Calu3 (cell line): ENCODE measurements at places on chromosomes 12 and 14. TPM values are rescaled to one million over a fixed set of nuclear protein-coding genes. Genes with fewer than 3 reads are reported as not detected.

GRCh38 chr12:66268562-66268961 lies 33.7 kb upstream of the HELB start:
- H3K27me3 ChIP-seq: no peaks in the 10 kb centered on the region
- no peaks in the 10 kb centered on the region for H3K36me3 ChIP-seq
- H3K27ac ChIP-seq: no peak overlapping the region
- DNase-seq: no peak
- no peaks in the 10 kb centered on the region for H3K4me1 ChIP-seq

DNA sequence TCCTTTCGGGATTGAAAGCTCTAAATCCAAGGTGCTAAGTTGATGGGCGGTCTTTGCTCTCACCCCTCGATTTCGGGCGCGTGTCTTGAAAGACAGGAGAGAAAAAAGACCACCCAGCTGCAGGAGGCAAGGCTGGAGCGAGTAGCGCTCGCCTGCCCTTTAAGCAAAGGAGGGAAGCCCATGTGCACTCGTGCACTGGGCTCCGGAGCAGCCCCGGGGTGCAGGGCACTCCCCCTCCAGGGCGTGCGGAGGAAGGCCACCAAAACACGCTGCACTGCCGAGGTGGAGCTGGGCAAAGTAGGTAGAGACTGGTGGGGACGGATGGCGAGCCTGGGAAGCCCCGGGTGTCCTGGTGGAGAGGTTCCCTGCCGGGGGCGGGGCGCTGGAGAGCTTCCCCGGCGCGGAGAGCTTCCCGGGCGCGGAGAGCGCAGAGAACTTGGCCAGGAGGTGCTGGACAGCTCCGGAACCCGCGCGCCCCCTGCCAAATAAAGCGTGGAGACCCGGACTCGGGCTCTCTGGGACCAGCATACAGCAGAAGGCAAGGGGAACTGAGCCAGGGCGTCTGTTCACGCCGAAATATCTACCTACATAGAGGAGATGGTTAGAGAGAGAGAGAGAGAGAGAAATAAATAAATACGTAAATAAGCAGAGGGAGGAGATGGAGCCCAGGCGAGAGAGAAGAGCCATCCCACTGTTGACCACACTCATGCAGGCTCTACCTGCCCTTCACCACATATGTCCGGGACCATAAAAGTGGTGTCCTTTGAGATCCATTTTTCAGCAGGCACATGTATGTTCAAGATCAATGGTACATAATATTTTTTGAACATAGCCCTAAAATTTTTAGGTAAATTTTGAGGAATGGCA lies 662 bp upstream of the NELL2 start:
- no peak overlapping the region for H3K27ac ChIP-seq
- peak overlapping the region; percentile 90 for H3K4me3 ChIP-seq
- peaks cover 4% of the 10 kb centered on the region for H3K36me3 ChIP-seq
- H3K27me3 ChIP-seq: peaks cover 49% of the 10 kb centered on the region

DNA sequence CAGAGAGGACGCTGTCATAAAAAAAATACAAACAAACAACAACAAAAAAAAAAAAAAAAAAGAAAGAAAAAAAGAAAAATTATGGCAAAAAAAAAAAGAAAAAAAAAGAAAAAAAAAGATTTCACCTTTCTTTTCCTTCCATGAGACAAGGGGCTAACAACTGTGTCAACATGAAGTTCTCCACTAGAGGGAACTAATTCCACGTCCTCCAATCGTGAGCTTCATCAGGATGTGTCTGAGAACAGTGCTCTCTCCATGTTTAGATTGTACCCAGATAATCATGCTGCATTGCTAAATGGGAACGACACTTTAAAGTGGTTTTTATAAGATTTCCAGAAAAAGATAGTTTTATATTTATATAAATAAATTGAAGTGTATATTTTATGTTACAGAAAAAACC lies 96.2 kb upstream of the PTPRB start:
- no peak overlapping the region for H3K4me3 ChIP-seq
- H3K27ac ChIP-seq: no peak overlapping the region
- peaks cover 10% of the 10 kb centered on the region for H3K4me1 ChIP-seq
- peak; percentile 48 for DNase-seq
- peaks cover 32% of the 10 kb centered on the region for H3K36me3 ChIP-seq
- no peaks in the 10 kb centered on the region for H3K27me3 ChIP-seq

DNA sequence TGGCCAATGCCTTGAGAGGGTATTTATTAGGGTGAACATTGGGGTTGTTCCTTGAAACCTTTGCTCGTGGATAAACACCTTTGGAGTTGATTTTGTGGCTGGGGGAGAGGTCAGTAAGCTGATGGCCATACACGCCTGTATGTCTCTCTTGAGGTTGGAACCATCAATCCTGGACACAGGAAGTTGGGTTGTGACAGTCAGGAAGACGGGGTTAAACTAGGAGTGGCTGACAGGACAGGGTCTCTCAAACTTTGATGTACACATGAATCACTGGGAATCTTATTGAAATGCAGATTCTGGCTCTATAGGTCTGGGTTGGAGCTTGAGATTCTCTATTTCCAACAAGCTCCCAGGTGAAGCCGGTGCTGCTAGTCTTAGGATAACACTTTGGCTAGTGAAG lies 12.8 kb upstream of the WSCD2 start:
- no peak overlapping the region for H3K4me3 ChIP-seq
- H3K27ac ChIP-seq: no peak overlapping the region
- DNase-seq: no peak
- H3K4me1 ChIP-seq: no peaks in the 10 kb centered on the region

GRCh38 chr14:93017301-93017797 lies 94.4 kb downstream of the CHGA start:
- no peak overlapping the region for H3K27ac ChIP-seq
- H3K36me3 ChIP-seq: peaks cover 6% of the 10 kb centered on the region
- no peak for DNase-seq
- H3K27me3 ChIP-seq: no peaks in the 10 kb centered on the region
- H3K4me1 ChIP-seq: peaks cover 17% of the 10 kb centered on the region

- H3K36me3 ChIP-seq: no peaks in the 10 kb centered on the region
- H3K4me1 ChIP-seq: no peaks in the 10 kb centered on the region
- DNase-seq: no peak
- H3K27ac ChIP-seq: no peak overlapping the region
- H3K27me3 ChIP-seq: no peaks in the 10 kb centered on the region
Observed at GRCh38 chr12:47611906-47612305, 93.9 kb downstream of the RPAP3 start.

- H3K27me3 ChIP-seq: peaks cover 11% of the 10 kb centered on the region
- no peak for DNase-seq
- H3K4me1 ChIP-seq: no peaks in the 10 kb centered on the region
- H3K27ac ChIP-seq: no peak overlapping the region
Observed at GRCh38 chr14:65853407-65853955, 441.0 kb downstream of the FUT8 start.

DNA sequence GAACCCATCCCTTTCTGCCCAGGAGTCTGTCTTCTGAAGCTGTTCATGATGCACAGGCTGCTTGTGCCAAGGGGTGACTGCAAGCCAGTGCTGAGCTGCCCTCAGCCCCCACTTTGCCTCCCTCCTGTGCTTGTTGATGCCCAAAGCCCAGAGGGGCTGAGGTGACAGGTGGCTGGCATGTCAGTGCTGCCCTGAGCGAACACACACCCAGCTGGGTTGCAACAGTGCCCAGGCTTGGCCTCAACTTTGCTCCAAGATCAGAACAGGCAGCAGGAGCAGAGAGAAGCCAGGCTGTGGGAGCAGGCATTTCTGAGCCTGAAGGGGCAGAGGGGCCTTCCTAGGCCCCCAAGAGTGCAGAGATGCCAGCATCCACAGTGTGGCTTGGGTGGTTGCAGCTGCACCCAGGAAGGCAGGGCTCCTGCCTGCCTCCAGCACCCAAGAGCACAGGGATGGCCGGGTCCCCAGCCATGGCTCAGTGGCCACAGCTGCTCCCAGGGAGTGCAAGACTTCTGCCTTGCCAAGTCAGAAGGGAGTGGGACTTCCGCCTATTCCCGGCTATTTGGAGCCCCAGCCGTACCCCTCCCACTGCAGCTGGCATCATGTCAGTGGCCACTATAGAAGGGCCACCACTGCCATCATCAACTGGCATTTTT lies 83.1 kb downstream of the SLC16A7 start:
- no peaks in the 10 kb centered on the region for H3K4me1 ChIP-seq
- no peak overlapping the region for H3K4me3 ChIP-seq
- no peak for DNase-seq
- H3K27ac ChIP-seq: no peak overlapping the region
- H3K36me3 ChIP-seq: no peaks in the 10 kb centered on the region
- no peaks in the 10 kb centered on the region for H3K27me3 ChIP-seq

GRCh38 chr12:14843425-14843887 lies at the start of gene ART4:
Gene ART4 (minus strand): TSS chr12:14843526. CDS start chr12:14843113, 413 bp downstream.
- no peak within 1 kb of the TSS for H3K4me3 ChIP-seq
- DNase-seq: no peak
- H3K4me1 ChIP-seq: peaks cover 12% of the 10 kb centered on the region
- no peaks in the 10 kb centered on the region for H3K36me3 ChIP-seq

GRCh38 chr12:120688527-120689071 lies 1.6 kb downstream of the MLEC start:
- H3K27ac ChIP-seq: peak overlapping the region; percentile 63
- no peaks in the 10 kb centered on the region for H3K27me3 ChIP-seq
- H3K36me3 ChIP-seq: peaks cover 44% of the 10 kb centered on the region
- H3K4me1 ChIP-seq: peaks cover 43% of the 10 kb centered on the region

GRCh38 chr12:94763462-94763861 lies 113.1 kb upstream of the TMCC3 start:
- H3K27ac ChIP-seq: no peak overlapping the region
- no peaks in the 10 kb centered on the region for H3K27me3 ChIP-seq
- peaks cover 10% of the 10 kb centered on the region for H3K36me3 ChIP-seq

DNA sequence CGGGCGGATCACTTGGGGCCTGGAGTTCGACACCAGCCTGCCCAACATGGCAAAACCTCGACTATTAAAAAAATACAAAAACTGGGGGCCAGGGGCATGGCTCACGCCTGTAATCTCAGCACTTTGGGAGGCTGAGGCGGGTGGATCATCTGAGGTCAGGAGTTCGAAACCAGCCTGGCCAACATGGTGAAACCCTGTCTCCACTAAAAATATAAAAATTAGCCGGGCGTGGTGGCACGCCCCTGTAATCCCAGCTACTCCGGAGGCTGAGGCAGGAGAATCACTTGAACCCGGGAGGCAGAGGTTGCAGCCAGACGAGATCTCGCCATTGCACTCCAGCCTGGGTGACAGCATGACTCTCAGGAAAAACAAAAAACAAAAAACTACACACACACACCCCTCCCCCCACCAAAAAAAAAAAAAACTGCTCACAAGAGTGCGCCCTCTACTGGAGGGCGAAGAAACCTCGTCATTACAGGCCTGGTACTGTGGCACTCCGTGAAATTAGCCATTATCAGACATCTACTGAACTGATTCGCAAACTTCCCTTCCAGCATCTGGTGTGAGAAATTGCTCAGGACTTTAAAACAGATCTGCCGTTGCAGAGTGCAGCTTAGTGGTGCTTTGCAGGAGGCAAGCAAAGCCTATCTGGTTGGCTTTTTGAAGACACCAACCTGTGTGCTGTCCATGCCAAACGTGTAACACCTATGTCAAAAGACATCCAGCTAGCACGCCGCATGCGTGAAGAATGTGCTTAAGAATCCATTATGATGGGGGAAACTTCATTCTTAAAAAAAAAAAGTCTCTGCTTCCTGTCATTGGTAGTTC lies 7.7 kb downstream of the PPP1R3E start:
- H3K4me3 ChIP-seq: no peak overlapping the region
- DNase-seq: peak; percentile 49
- peaks cover 14% of the 10 kb centered on the region for H3K36me3 ChIP-seq
- H3K27me3 ChIP-seq: no peaks in the 10 kb centered on the region

GRCh38 chr14:72614365-72614764 lies 279.5 kb downstream of the DPF3 start:
- H3K27ac ChIP-seq: no peak overlapping the region
- no peaks in the 10 kb centered on the region for H3K4me1 ChIP-seq
- H3K36me3 ChIP-seq: no peaks in the 10 kb centered on the region
- no peak for DNase-seq
- H3K4me3 ChIP-seq: no peak overlapping the region

DNA sequence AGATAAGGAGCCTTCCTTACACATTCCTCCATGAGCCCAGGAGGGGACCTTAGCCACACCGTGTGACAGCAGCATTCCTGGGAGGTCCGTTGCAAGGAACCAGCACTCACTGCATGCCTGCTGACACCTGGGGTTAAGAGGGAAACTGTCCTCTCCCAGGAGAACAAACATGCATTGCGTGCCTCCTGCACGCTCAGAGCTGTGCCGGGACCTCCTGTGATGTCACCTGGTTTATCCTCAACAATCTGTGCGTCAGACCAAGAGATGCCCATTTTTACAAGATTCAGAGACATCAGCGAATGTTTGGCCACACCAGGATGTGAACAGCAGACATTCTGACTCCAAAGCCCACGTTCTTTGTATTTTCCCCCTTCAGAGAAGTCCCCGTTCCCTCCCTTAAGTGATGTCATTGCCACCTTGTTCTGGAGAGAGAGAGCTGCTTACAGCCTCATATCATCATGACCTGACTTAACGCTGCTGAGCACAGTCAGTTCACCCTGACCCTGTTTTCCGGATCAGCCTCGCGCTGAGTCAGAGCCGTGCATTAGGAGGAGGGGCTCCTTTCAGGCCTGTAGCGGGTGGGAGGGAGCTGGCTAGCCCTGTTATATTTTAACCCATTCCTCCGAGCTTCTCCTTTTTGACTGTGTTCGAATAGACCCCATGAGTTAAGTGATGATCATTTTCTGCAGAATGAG lies 36.2 kb downstream of the TMEM120B start:
- DNase-seq: peak; percentile 50
- H3K36me3 ChIP-seq: peaks cover 22% of the 10 kb centered on the region
- peak overlapping the region; percentile 51 for H3K27ac ChIP-seq
- no peak overlapping the region for H3K4me3 ChIP-seq
- H3K4me1 ChIP-seq: peaks cover 12% of the 10 kb centered on the region

- peaks cover 30% of the 10 kb centered on the region for H3K36me3 ChIP-seq
- H3K4me3 ChIP-seq: peak overlapping the region; percentile 92
- peak; percentile 37 for DNase-seq
- H3K27ac ChIP-seq: peak overlapping the region; percentile 78
Observed at GRCh38 chr12:101697930-101698799, 725 bp downstream of the CHPT1 start.

DNA sequence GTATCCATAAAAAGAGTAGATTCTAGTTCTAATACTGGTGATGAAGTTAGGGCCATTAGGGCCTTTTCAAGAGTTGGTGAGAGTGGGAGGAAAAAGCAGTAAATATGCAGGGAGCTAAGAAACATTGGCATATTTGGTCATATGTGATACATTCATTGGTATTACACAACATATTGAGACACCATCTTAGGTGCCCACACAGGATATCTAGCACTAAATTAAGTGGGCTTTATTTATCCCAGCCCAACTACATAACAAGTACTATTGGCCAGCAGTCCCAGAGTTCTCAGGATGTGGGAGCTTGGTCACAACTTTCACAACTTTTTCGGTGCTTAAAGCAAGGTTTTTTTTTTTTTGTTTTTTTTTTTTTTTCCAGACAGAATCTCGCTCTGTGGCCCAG lies 2.0 kb upstream of the ING4 start:
- DNase-seq: no peak
- peaks cover 36% of the 10 kb centered on the region for H3K36me3 ChIP-seq
- H3K27me3 ChIP-seq: no peaks in the 10 kb centered on the region

The RNFT2 gene
- 22.5 and 32.0 TPM in 2 replicates for total RNA-seq

The CSRP2 gene
- 9.1 and 11.7 TPM in 2 replicates for total RNA-seq

The C1QL4 gene
- not detected in 2 replicates for total RNA-seq

The FAM186B gene
- 0.29 and 0.47 TPM in 2 replicates for total RNA-seq

The LTBR gene
- 165 and 167 TPM in 2 replicates for total RNA-seq

The NINJ2 gene
- not detected in 2 replicates for total RNA-seq

The ATF7IP gene
- total RNA-seq: 72.7 and 89.0 TPM in 2 replicates

The CDKN1B gene
- total RNA-seq: 37.7 and 41.0 TPM in 2 replicates

The OTX2 gene
- total RNA-seq: not detected in 2 replicates

The ITGB7 gene
- total RNA-seq: 4.3 and 5.0 TPM in 2 replicates
